ENCODE measurements at places on chromosomes 6 and 20. TPM values are rescaled to one million over a fixed set of nuclear protein-coding genes. Genes with fewer than 3 reads are reported as not detected.

The OOEP gene
- total RNA-seq = 0.33 TPM

The DEF6 gene
- total RNA-seq = 215 TPM

The NT5E gene
- 2.4 TPM for total RNA-seq

The C20orf141 gene
- total RNA-seq = not detected

The ACSS1 gene
- total RNA-seq = 38.3 TPM

The NCOA3 gene
- total RNA-seq = 81.0 TPM

The XKR7 gene
- not detected for total RNA-seq

The DEFB132 gene
- total RNA-seq = not detected

The C20orf144 gene
- 0.30 TPM for total RNA-seq

The FGD2 gene
- 4.7 TPM for total RNA-seq

The RAE1 gene
- total RNA-seq = 35.3 TPM

GRCh38 chr20:35523298-35523888 is 6.1 kb downstream of the C20orf173 start:
- peak; percentile 36 for DNase-seq

DNA sequence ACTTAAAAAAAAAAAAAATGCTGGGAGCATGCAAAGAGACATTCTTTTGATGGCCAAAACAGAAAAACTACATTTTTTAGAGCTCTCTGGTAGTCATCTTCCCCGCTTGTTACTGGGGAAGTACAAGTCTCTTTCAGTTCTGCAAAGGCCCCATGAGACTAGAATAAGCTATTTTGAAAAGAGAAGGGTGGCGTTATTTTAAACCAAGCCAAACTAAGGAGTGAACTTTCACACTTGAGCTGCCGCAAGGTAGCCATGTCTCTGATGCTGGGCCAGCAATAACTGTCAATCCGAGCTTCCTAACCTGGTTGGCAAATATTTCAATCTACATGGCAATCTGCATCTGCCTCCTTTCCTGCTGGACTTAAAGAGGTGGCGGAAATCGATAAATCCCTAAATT is 96.7 kb downstream of the L3MBTL3 start:
- no peak for DNase-seq

- DNase-seq = peak; percentile 32
Measured at GRCh38 chr6:144285798-144286502, 815 bp downstream of the UTRN start.

DNA sequence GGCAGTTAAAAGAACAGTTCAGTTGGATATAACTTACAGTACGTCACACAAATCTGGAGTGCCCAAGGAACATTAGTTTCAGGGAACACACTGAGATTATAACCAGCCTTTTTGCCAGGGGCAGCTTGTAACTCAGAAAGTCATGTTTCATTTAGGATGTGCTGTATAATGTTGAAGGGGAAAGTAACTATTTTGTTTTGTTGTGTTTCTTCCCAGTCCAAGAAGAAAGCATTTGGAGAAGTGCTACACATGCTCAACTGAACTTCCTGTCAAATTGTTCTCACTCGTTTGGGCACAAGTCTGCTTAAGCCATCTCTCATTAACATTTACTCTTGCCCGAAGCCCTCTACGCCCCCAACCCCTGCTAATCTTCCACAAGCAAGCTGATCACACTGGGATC is 157.9 kb downstream of the BTBD9 start:
- DNase-seq = no peak

- no peak for DNase-seq
Measured at GRCh38 chr6:80930376-80930775, 822.1 kb downstream of the TENT5A start.

DNA sequence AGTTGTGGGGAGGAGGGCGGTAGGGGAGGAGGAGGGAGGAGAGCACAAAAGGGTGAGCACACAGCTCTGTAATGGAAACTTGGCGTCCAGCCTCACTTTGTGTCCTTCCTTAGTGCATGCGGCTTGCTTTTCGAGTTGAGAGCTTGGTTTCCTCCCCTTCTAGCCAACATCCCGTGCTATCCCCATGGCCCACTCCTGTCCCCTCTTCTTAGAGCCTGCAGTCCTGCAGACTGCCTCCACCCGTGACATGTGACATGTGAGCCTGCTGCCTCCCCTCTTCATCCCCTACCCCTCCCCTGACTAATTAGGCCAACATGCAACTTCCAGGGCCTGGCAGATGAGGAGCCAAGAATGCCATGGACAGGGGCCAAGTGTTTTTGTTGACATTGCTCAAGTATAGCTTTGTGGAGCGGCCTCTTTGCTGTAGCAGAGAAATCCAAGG is 63.2 kb downstream of the SLC24A3 start:
- no peak for DNase-seq

- DNase-seq = no peak
Measured at GRCh38 chr6:163883984-163884383, 469.5 kb downstream of the QKI start.

DNA sequence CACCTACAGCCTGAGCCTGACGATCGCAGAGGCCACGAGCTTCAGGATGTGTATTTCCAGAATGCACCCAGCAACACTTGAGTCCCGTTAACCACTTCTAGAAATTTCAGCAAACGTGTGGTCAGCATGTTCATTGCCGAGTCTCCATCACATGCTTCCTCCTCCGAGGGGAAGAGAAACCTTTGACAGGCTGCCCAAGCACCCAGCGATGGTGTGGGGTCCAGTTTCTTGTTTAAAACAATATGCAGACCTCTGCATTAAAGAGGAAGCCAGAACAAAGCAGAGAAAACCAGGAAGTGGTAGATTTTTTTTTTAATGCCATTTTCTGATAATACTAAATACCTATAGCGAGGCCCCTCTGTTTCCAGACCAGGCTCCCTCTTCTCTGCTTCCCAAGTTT is 71.9 kb downstream of the GNAS-AS1 start:
- no peak for DNase-seq

- no peak for DNase-seq
Measured at GRCh38 chr20:35446356-35447078, 8.5 kb upstream of the GDF5 start.

DNA sequence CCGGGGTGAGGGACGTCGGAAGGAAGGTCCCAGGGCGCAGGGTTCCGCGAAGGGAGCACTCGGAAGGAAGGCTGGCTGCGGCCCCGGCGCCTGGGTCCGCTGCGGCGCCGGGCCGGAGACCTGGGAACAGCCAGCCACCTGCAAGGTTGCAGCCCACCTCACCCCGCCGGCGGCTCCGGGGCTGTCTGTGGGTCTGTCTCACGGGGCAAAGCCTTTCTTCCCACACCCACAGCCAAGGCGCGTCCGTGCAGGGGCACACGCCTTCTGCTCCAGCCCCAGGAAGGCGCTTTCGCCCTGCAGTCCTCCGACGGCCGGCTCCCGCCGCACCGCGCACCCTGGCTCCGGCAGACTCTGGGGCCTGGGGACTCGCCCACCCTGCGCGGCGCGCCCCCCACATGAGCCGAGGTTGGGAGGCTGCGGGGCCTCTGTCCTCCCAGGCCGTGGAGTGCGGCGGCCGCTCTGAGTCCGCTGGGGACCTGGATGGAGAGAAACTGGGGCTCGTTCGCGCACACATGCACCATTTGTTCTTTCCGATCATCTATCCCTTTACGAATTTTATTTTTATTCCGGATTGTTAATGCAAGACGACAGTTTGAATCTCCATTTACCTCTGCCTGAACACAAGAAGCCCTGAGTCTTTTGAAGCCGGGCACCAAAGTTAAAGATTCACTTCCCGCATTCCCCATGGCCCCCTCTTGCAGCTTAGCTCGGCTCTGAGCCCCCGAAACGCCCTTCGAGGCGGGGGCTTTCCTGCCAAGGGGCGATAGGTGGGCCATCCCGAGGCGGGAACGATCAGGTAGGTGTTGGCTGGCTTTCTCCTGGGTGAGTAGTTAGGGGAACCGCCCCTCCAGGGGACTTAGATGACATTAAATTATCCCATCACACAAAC is 4.5 kb upstream of the FOXC1 start:
- DNase-seq = no peak

DNA sequence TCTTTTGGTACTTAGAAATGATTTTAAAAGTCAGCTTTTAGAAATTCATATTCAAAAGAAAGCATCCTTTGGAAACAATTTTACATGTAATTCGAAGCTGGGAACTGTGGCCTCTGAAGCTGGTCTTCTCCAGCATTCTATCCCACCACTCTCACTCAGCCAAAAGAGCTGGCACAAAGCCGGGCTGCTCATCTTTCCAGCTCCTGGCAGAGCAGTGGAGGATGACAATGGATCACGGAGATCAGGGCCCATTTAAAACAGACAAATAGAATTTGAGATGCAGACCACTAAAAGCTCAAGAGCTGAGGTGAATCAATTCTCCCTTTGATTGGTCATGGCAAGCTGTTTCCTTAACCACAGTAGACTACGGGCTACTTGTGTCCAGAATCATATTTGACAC is 60.6 kb downstream of the OTOR start:
- no peak for DNase-seq

- peak; percentile 31 for DNase-seq
Measured at GRCh38 chr20:1632178-1632577, 12.4 kb upstream of the SIRPB1 start.

GRCh38 chr6:137218473-137218916 is 690 bp downstream of the IFNGR1 start:
- DNase-seq = peak; percentile 57

- DNase-seq = no peak
Measured at GRCh38 chr6:34179106-34179720, 33.3 kb upstream of the GRM4 start.

- no peak for DNase-seq
Measured at GRCh38 chr6:6704103-6705060, 115.9 kb downstream of the LY86 start.

DNA sequence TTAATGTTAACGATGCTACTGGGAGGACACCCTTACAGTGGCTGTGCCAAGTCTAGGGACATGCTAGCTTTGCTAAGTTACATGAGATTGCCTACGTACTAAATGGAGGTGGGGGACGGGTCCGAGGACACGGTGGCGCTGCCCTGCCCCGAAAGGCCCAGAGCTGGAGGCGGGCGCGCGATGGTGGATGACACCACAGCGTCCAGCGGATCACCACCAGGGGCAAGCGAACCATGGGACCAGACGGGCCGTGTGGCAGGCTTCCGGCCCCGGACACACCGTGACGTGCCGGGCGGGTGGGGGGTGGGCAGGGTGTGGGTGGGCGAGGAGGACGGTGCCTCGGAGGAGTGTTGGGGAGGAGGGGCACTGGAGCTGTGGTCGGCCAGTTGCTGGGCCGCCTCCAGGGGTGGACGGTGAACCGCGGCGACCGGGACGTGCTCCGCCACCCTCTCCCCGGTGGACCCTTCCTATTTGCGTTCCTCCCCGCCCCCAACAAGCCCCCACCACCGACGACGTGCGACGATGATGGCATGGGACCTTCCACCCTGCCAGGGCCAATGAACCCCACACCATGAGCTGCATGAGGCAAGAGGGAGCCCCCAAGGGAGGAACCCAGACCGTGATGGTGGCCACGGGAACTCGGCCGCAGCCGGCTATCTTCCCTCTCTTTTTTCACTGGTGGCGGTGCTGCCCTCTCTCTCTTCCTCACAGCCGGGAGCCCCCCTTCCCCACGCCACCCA is 773.3 kb upstream of the DEFB115 start:
- DNase-seq = no peak

DNA sequence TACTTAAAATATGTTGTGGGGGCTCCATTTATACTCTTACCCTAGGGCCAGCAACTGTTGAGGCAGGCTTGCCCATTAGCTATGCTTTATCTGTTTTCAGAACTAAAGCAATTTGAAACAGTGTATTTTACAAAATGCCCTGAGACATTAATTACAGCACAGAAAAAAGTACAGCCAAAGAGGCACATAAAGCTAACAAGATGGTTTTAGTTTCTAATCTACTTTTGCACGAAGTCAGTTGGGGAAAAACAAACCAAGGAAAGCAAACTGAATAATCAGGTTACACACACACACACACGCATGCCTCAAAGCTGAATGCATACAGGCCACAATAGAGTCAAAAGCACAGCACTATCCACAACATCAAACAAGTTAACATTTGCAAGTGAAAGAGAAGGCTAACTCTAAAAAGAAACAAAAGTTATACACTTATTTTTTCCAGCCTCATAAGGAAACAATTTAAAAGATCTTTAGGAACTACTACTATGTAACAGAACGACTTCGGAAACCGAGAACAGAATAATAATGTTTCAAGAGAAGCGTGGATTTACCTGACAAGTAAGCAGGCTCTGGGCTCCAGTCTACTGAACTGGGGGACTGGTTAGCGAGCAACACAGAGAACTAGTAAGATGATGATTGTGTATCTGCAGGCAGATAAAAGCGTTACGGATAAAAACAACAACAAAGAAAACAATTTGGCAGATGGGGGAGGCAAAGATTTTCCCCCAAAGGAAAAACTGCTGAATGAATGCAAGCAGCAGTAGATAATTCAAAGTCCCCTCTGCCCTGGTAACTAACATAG is 1.7 kb downstream of the SYCP2 start:
- DNase-seq = no peak

GRCh38 chr6:12012038-12012557 is at the start of gene HIVEP1:
Gene HIVEP1 (plus strand): TSS chr6:12012312. CDS start chr6:12015629, 3,317 bp downstream.
- no peak for DNase-seq

GRCh38 chr6:79138146-79138545 is 60.1 kb upstream of the PHIP start:
- DNase-seq = no peak

- no peak for DNase-seq
Measured at GRCh38 chr6:35796236-35796635, 887 bp downstream of the CLPS start.

DNA sequence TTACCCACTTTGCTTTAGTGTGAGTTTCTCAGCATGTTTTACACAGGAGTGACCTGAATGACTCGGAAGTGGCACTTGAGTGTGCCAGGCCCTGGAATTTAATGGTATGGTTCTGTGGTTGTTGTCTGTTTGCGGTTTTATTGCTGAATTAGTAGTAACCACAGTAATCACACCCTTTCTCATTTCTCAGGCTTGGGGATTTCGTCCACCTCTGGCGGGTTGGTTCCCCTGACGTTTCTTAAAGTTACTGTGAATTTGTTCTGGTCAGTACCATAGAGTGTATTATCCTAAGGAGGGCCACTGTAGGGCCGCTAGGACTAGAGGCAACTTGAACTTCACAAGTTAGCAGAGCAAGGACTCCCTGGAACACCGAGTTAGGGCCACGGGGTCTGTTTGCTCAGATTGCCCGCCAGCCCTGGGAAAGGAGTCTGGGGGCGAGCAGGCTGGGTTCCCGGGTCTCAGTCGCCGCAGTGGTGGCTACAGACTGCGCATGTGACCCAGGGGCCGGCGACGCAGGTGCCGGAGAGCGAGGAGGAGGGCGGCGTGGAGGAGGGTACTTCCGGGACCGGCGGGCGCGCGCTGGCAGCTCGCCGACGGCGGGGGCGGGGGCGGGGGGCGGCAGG is 546 bp upstream of the KLHL32 start:
- no peak for DNase-seq

GRCh38 chr20:34982270-34983088 is 26.8 kb downstream of the MYH7B start:
- DNase-seq = no peak

DNA sequence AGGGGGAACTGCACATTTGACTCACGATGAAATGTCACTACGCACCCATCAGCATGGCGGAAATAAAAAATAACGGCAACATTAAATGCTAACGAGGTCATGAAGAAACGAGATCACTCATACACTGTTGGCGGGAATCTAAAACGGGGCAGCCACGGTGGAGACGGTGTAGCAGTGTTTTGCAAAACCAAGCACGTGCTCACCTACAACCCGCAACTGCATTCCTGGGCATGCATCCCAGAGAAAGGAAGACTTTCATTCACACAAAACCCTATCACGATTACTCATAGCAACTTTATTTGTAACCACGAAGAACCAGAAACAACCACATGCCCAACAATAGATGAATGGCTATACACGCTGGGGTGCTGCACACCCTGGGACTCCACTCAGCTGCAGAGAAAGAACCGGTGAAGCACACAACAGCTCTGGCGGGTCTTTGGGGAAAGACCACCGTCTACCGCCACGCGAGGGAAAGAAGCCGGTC is 77.0 kb downstream of the YTHDF1 start:
- DNase-seq = no peak

- DNase-seq = no peak
Measured at GRCh38 chr6:124567401-124567800, 394.8 kb upstream of the RNF217 start.
